ENCODE measurements at places on chromosomes 1 and 21.

- no peak for DNase-seq
Observed at GRCh38 chr1:26690157-26690556, 5.7 kb upstream of the ARID1A start.

- DNase-seq: no peak
Observed at GRCh38 chr1:34851431-34852105, 8.0 kb downstream of the SMIM12 start.

GRCh38 chr1:56617141-56617540, 28.0 kb upstream of the PRKAA2 start:
- no peak for DNase-seq

- DNase-seq: no peak
Observed at GRCh38 chr1:63618011-63618410, 24.8 kb downstream of the PGM1 start.

DNA sequence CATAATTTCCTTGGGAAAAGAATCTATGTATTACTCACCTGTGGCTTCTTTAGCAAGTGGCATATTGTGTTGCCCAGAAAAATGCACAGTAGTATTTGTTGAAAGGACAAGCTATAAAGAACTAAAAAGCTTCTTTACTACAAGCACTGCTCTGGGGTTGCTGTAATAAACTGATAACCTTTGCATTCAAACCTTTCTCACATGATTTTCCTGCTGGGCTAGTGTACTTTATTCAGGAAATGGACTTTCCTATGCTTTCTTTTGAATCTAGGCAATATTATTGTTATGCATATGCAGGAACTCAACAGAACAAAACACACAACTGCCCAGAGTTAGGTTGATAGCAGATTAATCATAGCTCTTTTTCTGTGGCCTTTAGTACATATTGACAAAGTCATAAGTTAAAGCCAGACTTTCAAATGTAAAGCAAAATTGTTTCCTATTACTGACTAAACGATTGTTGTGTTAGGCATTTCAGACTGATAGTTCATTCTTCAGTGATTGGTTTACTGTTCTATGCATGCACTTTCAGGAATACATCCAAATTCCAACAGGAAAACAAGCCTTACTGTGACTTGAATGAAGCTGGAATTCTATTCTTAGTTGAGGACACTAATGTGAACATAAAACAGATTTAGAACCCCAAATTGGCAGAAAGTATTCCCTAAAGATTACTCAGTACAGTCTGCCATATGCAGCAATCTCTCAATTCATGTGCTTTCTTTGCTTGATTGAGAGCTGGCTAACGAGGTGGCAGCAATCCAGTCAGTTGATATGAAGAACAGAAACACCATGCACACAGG, 564.3 kb upstream of the NEGR1 start:
- DNase-seq: no peak

GRCh38 chr1:160068225-160068624, 1.7 kb downstream of the KCNJ10 start:
- no peak for DNase-seq

DNA sequence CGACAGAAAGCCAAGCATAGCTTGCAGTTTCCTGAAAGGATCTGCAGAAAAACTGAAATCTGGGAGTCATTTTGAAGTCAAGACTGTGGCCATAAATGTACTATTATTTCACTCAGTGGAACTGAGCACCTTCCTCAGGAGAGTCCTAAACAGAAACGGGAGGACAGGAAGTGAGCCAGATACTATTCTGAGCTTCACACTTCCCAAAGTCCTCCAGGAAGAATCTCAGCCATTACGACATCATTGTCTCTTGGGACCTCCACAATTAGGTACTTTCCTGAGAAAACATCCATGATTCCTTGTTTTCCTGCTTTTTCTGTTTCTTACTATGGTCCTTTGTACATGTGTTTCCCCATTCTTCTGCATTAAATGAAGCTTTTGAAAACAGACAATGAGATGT, 299.2 kb upstream of the USP25 start:
- DNase-seq: no peak

DNA sequence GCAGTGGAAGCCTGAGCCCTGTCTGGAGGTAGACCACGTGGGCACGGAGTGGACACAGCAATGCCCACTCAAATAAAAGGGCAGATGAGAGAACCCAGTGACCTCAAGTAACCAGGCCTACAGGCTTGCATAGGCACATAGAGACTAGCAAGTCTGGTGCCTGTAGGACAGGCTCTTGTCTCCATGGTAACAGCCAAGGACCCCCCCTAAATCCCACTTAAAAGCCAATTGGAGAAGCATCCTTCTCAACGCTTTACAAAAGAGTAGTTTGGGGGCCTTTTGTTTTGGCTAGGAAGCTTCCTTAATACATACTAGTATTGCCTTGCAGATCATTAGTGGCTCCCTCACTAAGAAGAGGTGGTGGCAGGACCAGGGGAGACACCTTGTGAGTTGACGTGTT, 63.9 kb downstream of the VWA5B1 start:
- no peak for DNase-seq

- no peak for DNase-seq
Observed at GRCh38 chr1:226825037-226825745, 45.2 kb upstream of the PSEN2 start.

DNA sequence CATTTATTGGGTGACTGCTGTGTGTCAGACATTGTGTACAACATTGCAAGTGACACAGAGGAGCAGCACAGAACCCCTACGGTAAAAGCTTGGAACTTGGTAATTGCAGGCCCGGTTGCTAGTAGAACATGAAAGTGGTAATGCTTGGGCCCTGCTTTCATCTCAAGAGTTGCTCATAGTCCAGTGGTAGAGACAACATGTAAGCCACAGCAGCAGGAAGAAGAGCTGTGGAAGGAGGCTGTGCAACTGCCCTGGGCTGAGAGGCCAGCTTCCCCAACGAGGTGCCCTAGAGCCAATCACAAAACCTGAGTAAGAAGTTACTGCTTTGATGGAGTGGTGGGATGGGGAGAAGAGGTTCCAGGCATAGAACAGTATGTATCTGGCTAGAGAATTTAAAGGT, 18.4 kb downstream of the CNIH4 start:
- DNase-seq: no peak

- DNase-seq: no peak
Observed at GRCh38 chr1:233730809-233731208, 116.9 kb downstream of the KCNK1 start.

- DNase-seq: no peak
Observed at GRCh38 chr1:42926235-42926878, 32.3 kb downstream of the SLC2A1 start.

DNA sequence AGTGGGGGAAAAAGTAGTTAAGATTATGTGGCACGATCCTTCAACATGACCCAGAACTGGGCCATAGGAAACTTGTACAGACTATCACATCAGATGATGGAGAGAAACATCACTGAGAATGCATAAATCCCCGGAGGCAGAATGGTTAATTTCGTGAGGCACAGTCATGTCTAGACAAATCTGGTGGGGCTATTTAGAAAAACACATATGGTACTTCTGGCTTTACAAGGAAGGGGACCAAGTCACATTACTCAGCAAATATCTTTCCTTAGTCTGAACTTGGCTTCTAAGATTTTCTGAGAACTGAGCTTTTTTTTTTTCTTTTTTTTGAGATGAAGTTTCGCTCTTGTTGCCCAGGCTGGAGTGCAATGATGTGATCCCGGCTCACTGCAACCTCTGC, 9.2 kb upstream of the UQCRHL start:
- no peak for DNase-seq

DNA sequence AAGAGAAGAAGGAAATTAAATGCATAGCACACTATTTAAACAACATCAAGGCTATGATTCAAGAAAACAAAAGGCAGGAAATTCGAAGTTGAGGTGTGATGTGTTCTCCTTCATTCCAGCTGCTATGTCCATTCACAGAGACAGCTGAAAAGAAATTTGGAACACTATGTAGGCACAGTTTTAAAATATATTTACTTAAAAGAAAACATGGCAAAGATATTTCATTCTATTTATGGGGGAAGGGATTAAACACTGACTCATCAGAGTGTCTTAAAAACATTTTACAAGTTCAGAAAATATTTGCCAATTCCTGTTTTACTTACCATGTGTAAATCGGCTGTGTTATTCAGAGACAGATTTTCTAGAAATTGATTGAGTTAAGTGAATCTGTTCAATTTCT, 39.4 kb upstream of the NGF start:
- no peak for DNase-seq

DNA sequence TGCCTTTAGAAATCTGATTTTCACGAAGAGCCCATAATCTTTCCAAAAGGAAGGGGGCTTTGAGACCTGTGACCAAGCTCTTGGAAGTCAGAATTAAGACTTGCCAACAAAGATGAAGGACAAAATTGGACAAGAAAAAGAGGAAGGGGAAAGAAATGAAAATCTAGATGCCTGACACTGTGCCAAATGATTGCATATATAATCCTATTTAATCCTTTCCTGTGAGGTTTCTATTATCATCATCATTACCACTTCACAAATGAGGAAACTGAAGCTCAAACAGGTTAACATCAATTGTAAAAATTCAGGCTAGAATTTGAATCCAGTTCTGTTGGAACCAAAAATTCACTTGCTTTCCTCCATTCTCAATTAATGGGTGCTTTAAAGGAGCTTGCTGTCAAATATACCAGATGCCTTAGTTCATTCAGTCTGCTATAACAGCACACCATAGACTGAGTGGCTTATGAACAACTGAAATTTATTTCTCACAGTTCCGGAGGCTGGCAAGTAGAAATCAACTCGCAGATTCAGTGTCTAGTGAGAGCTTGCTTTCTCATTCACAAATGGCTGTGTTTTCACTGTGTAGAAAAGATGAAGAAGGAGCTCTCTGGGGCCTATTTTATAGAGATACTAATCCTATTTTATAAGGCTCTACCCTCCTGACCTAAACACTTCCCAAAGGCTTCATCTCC, 197.5 kb upstream of the ST6GALNAC5 start:
- no peak for DNase-seq

DNA sequence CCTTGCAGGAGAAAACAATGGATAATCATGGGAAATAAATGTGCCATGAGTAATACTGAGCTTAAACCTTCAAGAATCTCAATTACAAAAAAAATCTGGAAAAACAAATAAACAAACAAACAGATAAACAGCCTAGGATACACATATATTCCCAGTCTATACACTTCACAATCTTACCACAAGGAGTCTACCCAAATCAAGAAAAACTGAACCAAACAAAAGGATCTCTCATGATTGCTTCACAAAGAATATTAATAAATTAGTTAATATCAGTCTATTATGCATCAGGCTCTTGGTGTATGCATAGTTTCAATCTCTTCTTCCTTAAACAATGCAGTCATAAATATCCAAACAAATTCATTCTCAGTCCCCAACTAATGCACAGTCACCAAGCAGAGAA, 3.2 kb upstream of the ESRRG start:
- no peak for DNase-seq

GRCh38 chr21:27759820-27760219, 792.9 kb upstream of the ADAMTS5 start:
- DNase-seq: no peak

GRCh38 chr1:94917251-94917650, 9.7 kb downstream of the CNN3 start:
- no peak for DNase-seq

- no peak for DNase-seq
Observed at GRCh38 chr1:175409938-175410337, 217.4 kb upstream of the KIAA0040 start.

GRCh38 chr1:178539291-178539690, 26.4 kb downstream of the TEX35 start:
- no peak for DNase-seq

DNA sequence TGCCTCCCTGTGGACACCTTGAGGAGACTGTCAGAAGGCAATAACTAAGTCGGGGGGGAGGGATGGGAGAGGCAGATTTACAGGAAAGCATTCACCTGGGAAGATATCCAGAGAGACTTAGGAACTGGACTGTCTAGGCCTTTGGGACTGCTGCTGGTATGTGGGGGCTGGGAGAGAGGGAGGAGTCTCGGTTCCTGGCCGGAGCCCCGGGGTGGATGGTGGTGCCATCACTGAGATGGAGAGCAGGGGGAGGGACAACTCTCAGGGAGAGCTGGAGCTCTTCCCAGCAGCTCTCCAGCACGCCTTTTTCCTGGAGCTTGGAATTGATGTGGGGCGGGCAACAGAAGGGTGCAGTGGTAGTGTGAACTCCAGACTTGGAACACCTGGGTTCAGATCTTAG, 22.1 kb downstream of the PTPRF start:
- DNase-seq: no peak

DNA sequence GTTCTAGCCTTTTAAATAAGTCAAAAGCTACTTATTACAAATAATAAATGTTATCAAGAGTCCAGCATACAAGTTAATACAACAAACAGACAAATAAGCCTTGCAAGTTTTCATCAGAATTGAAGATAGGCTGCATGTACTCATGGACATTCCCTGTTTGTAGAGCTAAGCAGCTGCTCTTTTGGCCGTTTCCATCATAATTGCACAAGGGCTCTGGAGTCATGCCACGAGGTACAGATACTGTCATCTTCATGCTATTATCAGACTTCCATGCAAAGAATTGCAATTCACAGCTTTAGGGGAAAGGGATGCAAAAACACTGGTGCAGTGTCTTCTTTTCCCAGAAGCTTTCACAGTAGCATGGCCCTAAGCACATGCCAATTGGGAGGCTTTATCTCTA, 52.8 kb upstream of the TBX15 start:
- DNase-seq: no peak

GRCh38 chr1:185786524-185786923, 52.3 kb downstream of the HMCN1 start:
- no peak for DNase-seq

- DNase-seq: no peak
Observed at GRCh38 chr1:205532996-205533735, 28.7 kb downstream of the CDK18 start.

GRCh38 chr21:42413093-42413492, 9.4 kb downstream of the UBASH3A start:
- DNase-seq: no peak

DNA sequence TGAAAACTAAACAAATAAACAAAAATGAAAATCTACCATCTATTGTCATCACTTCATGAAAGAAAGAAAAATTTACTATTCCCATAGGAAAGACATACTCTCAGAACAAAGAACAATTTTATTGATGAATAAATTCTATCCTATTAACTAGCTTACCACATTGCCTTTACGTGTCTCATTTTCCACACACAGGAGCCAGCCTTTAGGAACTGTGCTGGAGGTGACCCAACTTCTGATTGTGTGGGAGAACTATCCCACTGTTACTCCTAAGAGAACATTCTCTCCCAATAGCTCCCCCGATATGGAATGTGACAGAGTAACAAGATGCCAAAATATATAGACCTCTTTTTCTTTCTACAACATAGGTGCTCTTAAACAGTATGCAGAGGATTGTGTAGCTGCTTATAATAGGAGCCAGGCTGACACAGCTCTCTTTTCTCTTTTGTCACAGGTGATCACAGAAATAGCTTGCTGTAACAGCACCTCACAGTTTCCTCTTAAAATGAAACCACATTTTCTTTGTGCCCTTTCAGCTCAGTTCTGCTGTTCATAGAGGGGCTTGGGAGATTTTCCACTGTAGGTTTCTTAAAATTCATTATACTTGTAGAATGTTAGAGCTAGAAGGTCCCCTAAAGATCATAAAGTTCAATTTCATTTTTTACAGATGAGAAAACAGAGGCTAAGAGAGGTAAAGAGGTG, 35.5 kb downstream of the C21orf91 start:
- no peak for DNase-seq

Data from DMS79 treated with DMSO at 0.1 percent for 48 hours (cell line).